Stimulated activated CD4-positive, alpha-beta T cell treated with anti-CD3 and anti-CD28 coated beads, Interleukin-1b, Interleukin-23, amount 100 ng/mL, for 1 hour (primary cell): ENCODE measurements at places on chromosomes 13 and 19.

GRCh38 chr13:48962281-48962680, 13.4 kb upstream of the FNDC3A start:
- no peak for DNase-seq

GRCh38 chr13:89568276-89568675, 1779.2 kb upstream of the MIR17HG start:
- DNase-seq, result no peak

DNA sequence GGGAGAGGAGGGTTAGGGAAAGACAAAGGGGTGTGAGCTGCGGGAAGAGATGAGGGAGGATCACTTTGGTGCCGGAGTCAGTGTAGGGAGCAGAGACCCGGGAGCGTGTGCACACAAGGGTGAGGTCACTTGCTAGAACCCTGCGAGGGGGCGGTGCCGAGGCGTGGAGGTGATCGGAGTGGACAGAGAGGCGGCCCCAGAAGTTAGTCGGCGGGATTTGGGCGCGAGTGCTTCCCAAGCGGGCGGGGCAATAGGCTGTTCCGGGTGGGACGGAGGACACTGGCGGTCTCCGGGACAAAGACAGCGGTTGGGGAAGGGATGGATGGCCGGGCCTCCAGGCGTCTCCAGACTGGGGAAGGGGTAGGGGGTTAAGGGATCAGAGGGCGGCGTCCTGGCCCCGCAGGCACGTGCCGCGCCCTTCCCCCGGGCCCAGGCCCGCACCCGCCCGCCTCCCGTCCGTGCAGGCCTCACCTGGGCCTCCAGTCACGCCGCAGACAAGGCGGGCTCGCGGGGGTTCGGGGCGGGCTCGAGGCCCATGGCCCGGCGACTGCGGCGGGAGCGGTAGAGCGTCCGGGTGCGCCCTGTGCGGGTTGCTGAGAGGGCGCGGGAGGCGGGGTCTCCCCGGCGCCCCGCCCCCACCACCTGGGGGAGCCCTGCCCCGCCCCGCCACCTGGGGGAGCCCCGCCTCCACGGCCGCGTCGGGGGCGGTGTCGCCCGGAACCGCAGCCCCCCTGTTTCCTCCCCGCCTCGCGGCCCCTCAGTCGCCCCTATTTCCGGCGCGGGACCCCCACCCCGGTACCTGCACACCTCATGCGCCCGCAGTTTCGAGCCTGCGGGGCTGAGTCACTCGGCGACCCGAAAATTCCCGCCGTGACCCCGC, at the start of gene LPAR2:
Gene LPAR2 (minus strand): TSS at position 600 of the 880 bp plus-strand sequence. CDS start 945 bp downstream, outside the sequence.
- DNase-seq, result peak; percentile 56

DNA sequence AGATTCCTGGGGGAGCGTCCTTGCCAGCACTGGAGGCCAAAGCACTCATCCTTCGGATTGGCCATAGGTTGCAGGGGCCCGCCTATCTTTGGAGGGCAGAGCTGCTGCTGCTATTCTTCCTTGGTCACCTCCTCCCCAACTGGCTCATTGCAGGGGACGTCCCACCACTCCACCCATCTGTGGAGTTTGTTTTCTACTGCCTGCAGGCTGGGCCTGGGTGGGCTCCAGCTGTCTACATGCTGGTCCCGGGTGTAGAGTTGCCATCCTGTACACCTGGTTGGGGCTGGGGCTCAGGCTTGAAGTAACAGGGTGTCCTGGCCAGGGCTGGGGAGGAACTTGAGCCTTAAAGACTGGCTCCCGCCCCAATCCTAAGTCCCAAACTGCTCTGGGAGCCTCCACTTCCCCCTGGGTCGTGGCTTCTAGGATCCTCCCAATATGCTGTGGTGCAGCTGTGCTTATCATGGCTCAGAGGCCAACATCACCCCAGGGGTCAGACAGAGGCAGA, 2.1 kb downstream of the RNF225 start:
- DNase-seq, result no peak

GRCh38 chr13:112057736-112058518, 9.0 kb upstream of the SOX1 start:
- no peak for DNase-seq

DNA sequence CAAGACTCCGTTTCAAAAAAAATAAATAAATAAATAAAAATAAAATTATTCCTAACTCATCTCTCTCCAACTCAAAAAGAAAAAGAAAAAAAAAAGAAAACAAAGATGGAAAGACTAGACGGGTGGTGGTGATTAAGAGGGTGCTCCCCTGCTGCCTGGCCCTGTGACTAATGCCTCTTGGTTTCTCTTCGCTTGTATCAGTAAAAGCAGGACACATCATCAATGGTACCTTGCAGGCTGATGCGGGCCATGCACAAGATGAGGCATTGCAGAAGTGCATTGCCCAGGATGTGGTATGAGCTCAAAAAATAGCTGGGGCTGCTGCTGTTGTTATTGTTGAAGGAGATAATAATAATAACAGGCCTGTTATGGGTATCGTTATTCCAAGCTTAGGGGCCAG, 14.6 kb downstream of the ACER1 start:
- no peak for DNase-seq

DNA sequence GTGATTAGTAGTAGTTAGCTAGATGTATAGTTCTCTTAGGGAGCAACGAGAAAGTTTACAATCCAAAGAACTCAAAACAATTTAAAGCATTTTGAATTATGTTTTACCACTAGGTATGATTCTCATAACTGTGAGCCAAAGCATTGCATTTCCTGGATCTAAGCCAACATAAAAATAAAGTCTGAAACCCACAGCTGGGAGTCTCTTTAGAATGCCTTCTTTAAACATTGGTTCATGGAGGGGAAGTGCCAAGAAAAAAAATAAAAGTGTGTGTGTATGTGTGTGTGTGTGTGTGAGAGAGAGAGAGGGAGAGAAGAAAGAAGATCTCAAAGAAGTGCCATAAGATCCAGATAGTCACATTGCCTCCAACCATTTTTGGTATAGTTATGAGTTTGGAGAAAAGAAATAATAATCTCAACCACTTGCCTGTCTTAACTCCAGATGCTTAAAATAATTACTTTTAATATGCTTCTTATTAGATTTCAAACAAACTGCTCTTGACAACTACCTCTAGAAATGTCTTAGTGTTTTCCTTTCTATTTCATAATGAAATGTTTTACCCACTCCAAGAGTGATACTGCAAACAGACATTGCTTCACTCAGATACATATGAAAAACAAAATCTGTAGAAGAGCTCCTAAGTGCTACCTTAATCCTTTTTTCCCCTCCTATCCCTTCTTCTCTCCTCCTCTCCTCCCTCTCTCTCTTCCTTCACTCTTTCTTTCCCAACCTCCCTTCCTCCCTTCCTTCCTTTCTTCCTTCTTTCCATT, 554.1 kb downstream of the KCTD12 start:
- no peak for DNase-seq

GRCh38 chr19:8397271-8397670, 7.1 kb downstream of the RAB11B start:
- DNase-seq, result no peak

GRCh38 chr19:43624933-43625332, 5.5 kb upstream of the ZNF428 start:
- peak; percentile 68 for DNase-seq

GRCh38 chr13:25821776-25822175, 230.0 kb downstream of the SHISA2 start:
- DNase-seq, result no peak

GRCh38 chr13:50910485-50910805, 854 bp downstream of the RNASEH2B start:
- no peak for DNase-seq

- no peak for DNase-seq
These were observed 391.6 kb downstream of the HS6ST3 start for GRCh38 chr13:96481482-96481881.

GRCh38 chr13:31121379-31122140, 40.1 kb downstream of the HSPH1 start:
- no peak for DNase-seq

GRCh38 chr19:20453425-20453935, 112.1 kb downstream of the ZNF737 start:
- no peak for DNase-seq

DNA sequence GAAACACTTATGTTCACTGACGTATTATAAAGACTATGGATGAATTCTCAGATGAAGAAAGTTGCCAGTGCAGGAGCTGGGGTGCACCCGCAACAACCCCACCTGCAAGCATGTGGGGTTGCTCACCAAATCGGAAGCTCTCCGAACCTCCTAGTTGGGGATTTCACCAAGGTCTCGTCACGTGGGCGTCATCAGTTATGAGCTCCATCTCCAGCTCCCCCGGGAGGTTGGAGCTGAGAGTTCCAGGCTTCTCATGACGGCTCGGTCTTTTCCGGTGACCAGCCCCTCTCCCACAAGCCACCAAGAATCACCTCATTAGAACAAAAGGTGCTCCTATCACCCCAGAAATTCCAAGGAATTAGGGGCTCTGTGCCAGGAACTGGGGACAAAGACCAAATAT, 46.1 kb upstream of the TUBGCP3 start:
- DNase-seq, result no peak

GRCh38 chr13:47039106-47039505, 142.3 kb upstream of the HTR2A start:
- DNase-seq, result no peak

- DNase-seq, result no peak
These were observed 139.7 kb downstream of the SLITRK6 start for GRCh38 chr13:85659493-85659892.

- no peak for DNase-seq
These were observed 127.9 kb upstream of the USP29 start for GRCh38 chr19:56991912-56992311.

GRCh38 chr13:23628250-23628649, 58.0 kb downstream of the TNFRSF19 start:
- no peak for DNase-seq

DNA sequence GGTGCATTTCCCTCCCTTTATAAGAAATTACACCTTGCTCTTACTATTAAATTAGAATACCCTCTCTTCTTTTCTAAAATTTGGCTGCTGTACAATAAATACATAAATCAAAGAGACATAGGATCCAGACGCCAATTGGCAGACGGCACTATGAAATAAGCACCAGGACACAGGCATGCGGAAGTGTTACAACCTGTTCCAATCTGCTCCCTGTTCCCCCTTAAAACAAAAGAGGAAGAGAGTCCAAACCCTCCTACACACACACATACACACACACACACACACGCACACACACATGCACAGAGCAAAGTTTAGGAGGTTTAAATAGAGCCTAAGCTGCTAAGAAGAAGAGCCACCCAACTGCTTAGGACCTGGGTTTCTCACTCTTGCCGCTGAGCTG, 75.6 kb upstream of the ZNF507 start:
- no peak for DNase-seq

GRCh38 chr19:11113140-11113708, 24.0 kb downstream of the LDLR start:
- DNase-seq, result no peak

GRCh38 chr13:48477191-48477855, 55.6 kb downstream of the RCBTB2 start:
- no peak for DNase-seq

GRCh38 chr19:4581666-4582553, 22.4 kb upstream of the SEMA6B start:
- no peak for DNase-seq

- no peak for DNase-seq
These were observed 172.7 kb upstream of the MAB21L1 start for GRCh38 chr13:35649162-35649561.

DNA sequence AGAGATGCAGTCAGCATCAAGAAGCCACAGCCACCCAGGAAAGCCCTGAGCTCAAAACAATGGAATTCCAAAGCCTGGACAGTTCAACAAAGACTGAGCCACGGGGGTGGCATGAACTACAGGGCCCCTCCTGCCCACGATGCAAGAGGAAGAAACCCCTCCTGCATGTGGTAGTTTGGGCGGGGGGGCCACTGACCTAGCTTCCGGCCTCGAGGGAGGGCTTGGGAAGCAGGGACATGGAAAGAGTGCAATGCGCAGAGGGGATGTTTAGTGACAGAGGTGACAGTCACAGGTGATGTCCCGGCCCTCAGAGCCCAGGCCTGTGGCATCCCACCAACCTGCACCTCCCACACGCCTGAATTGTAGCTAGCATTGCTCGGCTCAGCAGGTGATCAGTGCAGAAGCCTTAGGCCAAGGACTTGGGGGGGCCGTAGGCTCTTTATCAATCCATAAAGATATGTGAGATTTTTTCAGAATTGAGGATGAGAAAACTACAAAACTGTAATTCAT, 318.8 kb downstream of the TEX29 start:
- DNase-seq, result no peak

DNA sequence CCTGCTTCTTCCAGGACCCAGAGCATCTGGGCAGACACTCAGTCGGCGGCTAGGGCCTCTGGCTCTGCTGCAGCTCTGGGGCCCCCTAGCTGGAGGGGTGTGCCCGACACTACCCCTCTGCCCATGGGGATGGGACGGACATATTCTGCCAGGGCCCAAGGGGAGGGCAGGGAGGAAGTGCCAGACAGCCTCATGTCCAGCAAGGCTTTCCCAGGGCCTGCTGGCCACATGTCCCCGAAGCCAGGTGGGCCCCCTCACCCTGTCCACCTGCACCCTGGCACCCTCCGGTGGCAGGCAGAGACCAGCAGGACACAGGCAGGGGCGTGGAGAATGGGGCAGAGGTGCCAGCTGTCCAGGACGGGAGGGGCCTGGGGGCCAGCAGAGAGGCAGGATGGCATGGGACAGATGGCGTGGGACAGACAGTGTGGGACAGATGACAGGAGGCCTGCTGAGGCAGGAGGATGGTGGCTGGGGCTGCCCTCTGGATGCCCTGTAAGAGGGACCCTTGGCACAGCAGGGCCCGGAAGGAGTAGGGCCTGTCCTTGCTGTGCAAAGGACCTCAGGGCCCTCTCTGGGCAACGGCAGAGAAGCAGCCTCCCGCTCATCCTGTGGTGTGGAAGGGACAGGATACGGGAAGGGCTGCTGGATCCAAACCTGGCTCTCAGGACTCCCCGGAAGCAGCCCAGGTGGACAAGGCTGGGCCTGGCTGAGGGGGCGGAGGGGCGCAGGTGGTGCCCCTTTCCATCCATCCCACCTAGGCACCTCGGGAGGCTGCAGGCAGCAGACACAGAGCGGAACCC, 29.1 kb downstream of the CEBPG start:
- DNase-seq, result no peak

GRCh38 chr19:5303208-5303607, 37.4 kb downstream of the PTPRS start:
- DNase-seq, result no peak

- DNase-seq, result no peak
These were observed 53.9 kb upstream of the KLHL1 start for GRCh38 chr13:70162141-70162540.

DNA sequence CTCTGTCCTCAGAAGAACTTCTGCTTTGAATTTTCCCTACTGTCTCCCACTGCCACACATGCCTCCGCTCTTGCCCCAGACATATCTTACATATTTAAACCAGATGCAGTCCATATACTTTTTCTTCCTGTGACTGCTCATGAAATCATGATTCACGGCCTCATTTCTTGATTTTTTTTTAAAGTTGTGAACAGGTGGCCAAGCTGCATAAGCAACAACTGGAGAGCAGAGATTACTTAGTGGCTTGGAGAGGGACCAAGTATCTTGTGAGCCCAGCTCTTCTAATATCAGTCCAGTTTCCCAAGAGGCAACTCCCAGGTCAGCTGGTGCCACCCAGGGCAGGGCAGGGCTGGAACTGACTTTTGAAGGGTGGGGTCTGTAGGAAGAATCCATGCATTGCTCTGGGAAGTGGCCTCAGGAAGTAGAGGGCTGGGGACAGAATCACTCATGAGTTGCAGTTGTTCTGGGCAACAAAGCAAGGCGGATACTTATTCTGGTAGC, 152.4 kb downstream of the LMO7 start:
- no peak for DNase-seq

GRCh38 chr13:53447456-53447855, 418.8 kb downstream of the OLFM4 start:
- DNase-seq, result no peak

GRCh38 chr19:46520616-46521015, 24.9 kb upstream of the PNMA8B start:
- no peak for DNase-seq
